HL-60 (cell line): ENCODE measurements at places on chromosomes 2 and 18.

DNA sequence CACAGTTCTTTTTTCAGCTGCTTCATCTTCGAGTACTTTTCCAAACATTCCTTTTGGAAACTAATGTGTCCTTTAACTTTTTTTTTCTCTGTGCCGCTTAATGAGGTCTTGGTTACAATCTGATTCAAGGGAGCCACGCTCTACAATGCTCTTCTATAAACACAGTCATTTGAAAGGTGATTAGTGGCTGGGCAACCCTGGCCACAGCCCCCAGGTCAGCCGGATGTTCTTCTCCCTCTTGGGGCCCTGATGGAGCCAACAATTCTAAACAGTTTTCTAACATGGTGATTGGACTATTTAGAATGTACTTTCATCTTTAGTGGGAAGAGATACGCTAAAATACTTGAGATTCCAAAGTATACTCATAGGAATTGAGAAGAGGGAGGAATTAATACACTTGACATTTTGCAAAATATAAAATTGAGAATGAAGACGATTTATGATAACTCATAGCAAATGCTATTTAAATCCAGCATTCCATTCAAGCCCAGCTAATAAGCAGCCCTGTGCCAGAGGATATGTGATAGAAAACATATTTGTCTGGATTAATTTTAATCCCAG, 83.7 kb upstream of the MBOAT2 start:
- no peak for DNase-seq

GRCh38 chr2:195494451-195494850, 162.6 kb upstream of the SLC39A10 start:
- DNase-seq, result no peak

DNA sequence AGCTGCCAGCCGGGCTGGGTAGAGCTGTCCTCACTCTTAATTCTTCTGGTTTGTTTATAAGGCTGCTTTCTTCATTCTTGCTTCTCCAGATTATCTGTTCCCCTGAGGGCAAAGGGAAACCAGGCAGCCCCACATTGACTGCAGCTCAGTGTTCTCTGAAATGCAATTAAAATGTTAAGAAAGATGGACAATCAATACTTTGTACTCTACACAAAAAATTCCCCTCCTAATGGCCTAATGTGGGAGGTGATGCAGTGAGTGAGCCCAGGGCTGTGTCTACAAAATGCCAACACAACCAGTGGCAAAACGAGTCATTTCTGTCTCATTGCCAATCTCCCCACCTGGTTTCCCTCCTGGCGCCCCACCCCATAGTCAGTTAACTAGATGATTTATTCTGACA, 541.7 kb upstream of the RAB6C start:
- no peak for DNase-seq

- DNase-seq, result peak; percentile 42
Observed at GRCh38 chr2:175461839-175462238, 280.3 kb upstream of the ATP5MC3 start.

- DNase-seq, result no peak
Observed at GRCh38 chr2:236600892-236601291, 31.3 kb downstream of the ACKR3 start.

- DNase-seq, result no peak
Observed at GRCh38 chr2:161999321-161999720, 74.7 kb downstream of the DPP4 start.

GRCh38 chr18:65942854-65943253, 192.0 kb downstream of the CDH7 start:
- no peak for DNase-seq

- DNase-seq, result no peak
Observed at GRCh38 chr2:121355488-121355887, 70.5 kb upstream of the TFCP2L1 start.

DNA sequence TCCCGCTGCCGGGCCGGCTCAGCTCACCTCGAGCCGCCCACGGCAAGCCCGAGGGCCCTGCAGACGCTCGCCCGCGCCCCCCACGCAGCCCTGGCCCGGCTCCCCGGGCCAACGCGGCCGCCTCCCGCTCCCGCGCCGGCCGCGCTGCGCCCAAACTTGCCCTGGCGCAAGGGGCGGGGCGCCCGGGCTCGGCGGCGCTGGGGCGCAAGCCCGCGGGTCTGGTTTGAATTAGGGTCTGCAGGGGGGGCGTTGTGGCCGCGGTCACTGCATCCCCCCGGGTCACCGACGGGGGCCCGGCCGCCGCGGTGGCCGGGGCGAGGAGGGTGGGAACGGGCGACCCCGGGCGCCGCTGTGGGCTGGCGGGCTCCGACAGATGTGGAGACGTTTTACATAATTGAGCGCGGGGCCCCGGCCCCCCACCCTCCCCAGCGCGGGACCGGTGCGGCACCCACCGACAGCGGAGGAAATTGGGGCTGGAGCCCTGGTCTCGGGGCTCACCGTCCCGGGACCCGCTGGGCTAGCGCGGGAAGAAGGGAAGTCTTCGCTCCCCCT, 690 bp downstream of the SDC1 start:
- no peak for DNase-seq

DNA sequence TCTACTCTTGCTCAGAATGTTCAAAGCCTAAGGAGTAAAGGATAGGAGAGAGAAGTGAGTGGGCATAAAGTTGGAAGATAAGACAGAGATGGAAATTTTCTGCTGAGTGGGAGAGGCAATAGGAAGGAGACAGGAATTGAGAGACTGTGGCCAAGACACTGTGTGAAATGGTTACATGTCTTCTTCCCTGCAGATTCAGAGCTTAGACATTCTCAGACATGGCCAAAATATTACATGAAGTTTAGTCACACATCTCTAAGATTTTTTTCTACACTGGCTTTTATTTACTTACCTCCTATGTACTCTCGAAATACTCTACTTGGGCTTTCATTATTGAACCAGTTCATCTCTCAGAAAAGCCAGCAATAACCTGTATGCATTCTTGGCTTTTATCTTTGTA, 363.0 kb upstream of the FANCL start:
- DNase-seq, result no peak

- no peak for DNase-seq
Observed at GRCh38 chr18:8783335-8783993, 78.1 kb downstream of the MTCL1 start.

DNA sequence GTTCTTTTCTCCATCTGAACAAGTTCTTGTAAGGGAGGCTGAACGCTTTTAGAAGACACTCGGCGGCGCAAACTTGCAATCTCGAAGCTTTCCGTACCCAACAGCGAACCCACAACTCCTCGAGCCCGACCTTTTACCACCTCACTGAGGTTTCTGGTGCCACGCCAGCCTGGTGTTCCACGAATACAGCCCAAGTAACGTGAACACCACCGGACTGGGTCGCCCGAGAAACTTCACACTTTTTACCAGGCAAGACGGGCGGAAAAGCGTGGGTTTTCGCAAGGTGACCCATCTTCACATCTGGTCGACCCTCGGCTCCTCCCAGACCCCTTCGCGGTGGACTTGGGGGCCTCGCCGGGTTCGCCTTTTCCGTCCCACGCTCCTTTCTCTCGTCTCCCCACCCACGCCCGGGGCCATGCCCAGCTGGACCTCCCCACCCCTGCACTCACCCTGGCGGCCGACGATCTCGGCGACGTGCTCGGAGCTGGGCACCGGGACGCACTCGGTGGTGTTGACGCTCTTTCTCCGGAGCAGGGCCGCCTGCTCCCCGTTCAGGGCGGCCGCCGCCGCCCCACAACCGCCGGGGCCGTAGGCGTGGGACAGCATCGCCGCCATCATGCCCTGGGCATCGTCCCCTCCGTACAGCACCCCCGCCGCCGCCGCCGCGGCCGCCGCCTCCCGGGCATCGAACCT, 1.2 kb downstream of the MEX3C start:
- peak; percentile 50 for DNase-seq

GRCh38 chr2:37570773-37571586, 100.5 kb downstream of the CDC42EP3 start:
- no peak for DNase-seq

DNA sequence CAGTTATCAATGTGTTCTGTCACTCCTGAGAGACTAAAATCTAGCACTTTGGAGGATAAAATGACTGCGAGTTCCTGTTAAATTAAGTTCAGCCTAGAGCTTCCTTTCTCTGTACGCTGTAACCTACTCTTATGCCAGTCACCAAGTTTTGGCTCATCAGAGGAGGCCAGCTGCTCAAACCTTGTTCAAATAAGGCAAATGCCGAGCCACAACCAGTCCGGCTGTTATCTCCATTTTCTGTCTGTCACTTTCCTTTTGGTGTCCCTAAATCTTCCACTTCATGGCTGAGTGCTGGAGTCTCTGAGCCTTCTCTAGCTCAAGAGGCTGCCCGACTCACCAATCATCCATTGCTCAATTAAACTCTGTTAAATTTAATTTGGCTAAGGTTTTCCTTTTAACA, 33.5 kb upstream of the PXDN start:
- no peak for DNase-seq

- DNase-seq, result no peak
Observed at GRCh38 chr2:26640331-26640745, 828 bp downstream of the CIB4 start.

DNA sequence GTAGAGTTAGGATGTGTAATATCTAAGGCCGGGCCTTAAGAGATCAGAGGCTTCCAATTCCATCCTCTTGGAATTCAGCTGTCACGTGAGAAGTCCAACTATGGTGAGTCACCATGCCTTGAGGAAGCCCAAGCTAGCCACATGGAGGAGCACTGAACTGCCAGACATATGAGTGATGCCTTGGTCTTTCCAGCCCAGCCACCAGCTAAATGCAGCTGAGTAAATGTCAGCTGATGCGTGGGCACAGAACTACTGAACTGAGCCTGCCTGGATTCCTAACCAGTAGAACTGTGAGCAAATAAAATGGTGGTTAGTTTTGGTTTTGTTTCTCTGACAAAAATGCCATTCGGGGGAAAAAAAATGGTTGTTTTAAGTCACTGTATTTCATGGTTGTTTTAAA, 153.7 kb upstream of the SERTAD2 start:
- no peak for DNase-seq

DNA sequence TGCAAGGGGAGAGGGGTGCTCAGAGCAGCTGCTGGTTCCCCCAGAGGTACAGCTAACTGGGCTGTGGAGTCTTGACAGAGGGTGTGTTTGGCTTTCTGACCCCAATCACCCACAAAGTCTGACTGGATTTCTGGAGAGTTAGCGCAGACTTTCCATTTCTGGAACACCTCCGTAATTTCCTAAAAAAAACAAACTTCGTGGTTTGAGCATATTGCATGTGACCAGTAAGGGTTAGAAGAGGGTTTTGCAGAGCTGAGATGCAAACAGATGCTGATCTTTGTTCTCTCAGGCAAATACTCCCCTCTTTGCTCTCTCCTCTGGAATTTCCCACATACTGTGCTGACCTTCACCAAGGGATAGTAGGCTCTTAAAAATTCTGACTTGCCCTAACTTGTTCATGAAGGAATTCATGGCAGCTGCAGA, 44.5 kb upstream of the TMEM247 start:
- no peak for DNase-seq

- DNase-seq, result peak; percentile 47
Observed at GRCh38 chr18:35810520-35810919, 162.0 kb upstream of the RMP24 start.

DNA sequence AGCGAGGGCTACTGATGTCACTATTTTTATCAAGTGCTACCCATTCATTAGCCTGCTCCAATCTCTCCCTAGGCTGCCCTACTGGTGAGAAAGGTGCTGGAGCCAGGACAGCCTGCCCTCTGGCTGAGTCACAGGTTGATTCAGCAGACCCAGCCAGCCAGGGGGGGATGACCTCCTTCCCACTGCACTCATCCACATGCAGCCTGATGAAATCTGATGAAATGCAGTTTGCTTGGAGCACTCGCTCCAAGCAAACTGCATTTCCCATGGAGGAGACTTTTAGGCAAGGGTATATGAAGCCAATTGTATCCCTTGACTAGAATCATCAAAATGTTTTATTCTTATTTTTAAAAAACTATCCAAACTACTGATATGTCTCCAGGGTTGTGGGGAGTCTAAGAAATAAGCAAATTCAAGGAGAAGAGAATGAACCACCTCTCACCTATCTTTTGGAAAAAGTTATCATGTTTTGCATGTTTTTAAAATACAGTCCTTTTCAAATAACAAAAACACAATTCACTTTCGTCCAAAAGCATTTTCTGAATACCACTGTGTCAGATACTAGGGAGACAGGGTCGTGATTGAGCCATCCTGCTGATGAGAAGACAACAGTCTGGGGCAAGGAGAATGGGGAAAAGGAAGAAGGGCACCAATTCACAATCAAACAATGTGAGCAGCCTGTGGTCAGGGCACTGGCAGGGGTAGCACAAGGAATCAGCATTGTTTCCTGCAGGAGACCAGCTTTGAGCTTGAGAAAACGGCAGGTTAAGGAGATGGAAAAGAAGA, 128.3 kb downstream of the AFF3 start:
- DNase-seq, result no peak

GRCh38 chr2:21544392-21544791, 420.6 kb downstream of the TDRD15 start:
- no peak for DNase-seq

- no peak for DNase-seq
Observed at GRCh38 chr2:236883819-236884218, 201.9 kb upstream of the COPS8 start.

DNA sequence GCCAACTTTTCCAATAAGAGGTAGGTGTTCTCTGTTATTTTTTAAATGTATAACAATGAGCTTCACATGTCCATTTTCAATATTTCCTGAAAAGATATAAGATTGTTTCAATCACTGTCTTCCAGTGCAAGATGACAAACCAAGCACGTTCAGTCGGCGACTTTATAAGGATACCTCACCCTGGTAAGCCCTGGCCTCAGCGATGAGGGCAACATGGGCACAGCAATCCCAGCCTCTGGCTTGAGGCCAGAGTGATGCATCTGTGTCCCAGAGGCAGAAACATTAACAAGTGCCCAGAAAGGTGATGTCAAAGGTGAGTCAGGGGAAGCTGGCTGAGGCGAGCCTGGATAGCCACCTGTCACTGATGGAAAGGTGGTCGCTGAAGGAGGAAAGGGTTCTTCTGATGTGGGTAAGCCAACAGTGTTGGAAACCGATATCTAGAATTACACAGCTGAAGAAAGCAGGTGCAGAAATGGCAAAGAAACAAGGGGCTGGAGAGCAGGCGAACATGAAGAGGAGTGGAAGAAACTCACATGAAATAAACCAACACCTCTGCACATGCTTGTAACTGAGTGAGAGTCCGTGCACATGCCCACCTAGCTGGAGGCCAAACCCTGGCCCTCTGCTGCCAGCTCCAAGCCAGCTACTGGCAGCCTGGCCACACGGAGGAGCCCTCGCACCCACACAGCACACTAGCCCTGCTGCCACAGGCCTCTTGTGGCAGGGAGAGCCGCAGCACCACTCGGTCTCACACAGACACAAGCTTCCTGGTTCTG, 65.5 kb downstream of the FBXO15 start:
- DNase-seq, result peak; percentile 80

- DNase-seq, result no peak
Observed at GRCh38 chr18:32577561-32577960, 106.9 kb upstream of the GAREM1 start.

DNA sequence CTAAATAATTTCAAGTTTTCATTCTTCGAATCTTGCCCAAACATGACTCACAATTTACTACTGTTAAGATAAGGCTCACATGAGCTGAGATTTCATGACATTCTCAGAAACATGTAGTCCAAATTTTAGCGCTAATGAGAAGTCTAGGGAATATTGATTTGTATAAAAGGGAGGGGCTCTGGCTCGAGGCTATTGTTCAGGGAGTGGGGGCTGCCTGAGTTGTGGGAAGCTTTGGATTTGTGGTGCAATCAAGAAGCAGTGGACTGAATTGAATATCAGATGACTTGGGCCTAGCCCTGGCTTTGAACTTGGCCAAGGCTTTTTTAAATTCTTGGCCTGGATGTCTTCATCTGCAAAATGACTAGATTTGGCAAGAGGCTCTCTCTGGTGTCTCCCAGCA, 674.9 kb upstream of the FANCL start:
- DNase-seq, result no peak
